NCI-H82 (cell line): ENCODE measurements at places on chromosomes 12 and 14.

DNA sequence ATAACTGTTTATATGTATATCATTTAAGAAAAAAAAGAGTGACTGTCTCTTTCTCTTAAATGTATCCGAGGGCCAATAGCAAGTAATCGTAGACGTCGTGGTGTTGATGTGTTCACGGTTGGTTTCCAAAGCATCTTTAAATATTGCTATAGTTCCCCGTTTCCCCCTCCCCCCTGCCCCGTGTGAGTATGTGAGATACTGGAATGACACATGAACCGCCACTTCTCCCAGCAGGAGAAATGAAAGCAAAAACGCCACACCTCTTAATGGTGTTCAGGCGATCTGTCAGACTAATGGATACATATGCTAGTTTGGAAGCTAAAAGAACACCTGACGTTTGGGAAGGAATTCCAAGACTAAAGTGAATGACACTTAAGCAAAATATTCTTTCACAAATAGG lies 258.3 kb downstream of the FOXN3 start:
- DNase-seq = no peak

- DNase-seq = no peak
Measured at GRCh38 chr12:132953771-132954170, 2.3 kb downstream of the ZNF605 start.

DNA sequence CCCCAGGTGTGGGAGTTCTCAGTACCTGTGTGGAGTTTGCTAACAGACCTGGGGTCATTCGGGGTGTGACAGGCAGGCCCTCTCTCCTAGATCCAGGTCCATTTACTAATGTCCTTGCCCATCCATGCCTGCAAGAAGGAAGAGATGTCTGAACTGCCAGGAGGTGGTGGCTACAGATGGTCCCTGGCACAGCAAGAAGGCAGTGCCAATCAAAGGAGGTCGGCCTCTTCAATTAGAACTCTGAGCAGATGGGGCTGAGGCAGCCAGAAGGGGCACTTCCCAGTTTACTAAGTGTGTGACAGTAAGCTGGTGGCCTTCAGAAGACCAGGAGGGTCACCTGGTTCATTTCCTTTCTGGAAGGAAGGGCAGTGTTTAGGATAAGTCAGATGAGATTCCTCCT lies 202.5 kb downstream of the CACNA1C start:
- DNase-seq = no peak

GRCh38 chr12:52448228-52448627 lies 3.7 kb downstream of the KRT6B start:
- DNase-seq = no peak

DNA sequence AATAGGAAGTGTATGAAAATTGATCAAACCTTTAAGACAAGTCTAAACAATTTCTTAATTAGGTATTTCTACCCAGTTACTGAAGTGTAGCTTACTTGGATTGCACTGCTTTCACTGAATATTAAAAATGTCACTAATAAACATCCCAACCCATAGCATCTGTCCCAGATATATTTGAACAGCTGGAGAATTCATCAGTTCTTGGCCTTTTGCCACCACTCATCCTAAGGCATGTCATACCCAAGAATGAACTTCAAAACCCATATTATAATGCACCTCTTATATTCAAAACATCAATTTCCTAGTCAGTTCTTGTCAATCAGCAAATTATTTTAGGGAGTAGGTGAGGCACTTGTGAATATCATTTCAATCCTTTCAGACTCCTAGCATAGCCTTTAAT lies 392.3 kb downstream of the PAWR start:
- DNase-seq = no peak
